MM.1S (cell line): ENCODE measurements at places on chromosomes 5 and 9.
A peak's percentile ranks its signal among the peaks of the same experiment; 100 is the strongest.

DNA sequence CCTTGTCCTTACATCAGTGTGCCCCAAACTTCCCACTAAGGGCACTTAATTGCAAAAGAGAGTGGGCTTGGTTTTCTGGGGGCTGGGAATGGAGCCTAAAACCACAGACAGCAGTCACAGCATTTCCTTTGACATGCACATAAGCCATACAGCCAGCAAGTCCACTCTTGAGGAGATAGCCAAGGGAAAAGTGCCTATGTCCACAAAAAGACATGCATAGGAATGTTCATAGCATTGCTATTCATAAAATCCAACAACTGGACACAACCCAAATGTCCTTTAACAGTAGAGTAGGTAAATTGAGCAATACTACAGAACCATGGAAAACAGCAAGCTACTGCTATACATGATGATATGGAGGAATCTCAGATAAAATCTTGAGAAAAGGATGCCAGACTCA lies 11.7 kb upstream of the FAT2 start:
- no peak overlapping the region for H3K27ac ChIP-seq
- DNase-seq, result no peak
- H3K27me3 ChIP-seq, result no peaks in the 10 kb centered on the region
- no peak overlapping the region for H3K4me3 ChIP-seq
- H3K4me1 ChIP-seq, result no peaks in the 10 kb centered on the region

- peaks cover 26% of the 10 kb centered on the region for H3K27me3 ChIP-seq
- no peaks in the 10 kb centered on the region for H3K36me3 ChIP-seq
- no peaks in the 10 kb centered on the region for H3K4me1 ChIP-seq
- H3K4me3 ChIP-seq, result no peak overlapping the region
These were observed 112.4 kb downstream of the COL23A1 start for GRCh38 chr5:178477802-178478201.

- no peak for DNase-seq
- no peak overlapping the region for H3K4me3 ChIP-seq
- peaks cover 23% of the 10 kb centered on the region for H3K27me3 ChIP-seq
- H3K4me1 ChIP-seq, result peaks cover 2% of the 10 kb centered on the region; the same call in 1 of the 2 replicates
- no peaks in the 10 kb centered on the region for H3K36me3 ChIP-seq
- no peak overlapping the region for H3K27ac ChIP-seq
These were observed 7.7 kb upstream of the EXOC3 start for GRCh38 chr5:435156-435790.

DNA sequence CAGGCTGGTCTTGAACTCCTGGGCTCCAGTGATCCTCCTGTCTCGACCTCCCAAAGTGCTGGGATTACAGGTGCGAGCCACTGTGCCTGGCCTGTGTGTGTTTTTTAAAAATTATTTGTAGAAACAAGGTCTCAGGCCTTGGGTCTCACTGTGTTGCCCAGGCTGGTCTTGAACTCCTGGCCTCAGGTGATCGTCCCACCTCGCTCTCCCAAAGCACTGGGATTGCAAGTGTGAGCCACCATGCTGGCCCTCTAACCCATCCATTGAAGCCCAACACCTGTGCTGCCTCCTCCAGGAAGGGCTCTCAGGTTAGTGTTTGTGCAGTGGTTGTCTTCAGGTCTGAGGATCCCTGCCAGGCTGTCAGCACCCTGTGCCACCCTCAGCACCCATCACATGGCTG lies 56.6 kb downstream of the CXXC5 start:
- no peak for DNase-seq
- no peaks in the 10 kb centered on the region; the same call in 1 of the 2 replicates for H3K27me3 ChIP-seq
- H3K4me1 ChIP-seq, result no peaks in the 10 kb centered on the region
- H3K36me3 ChIP-seq, result no peaks in the 10 kb centered on the region
- no peak overlapping the region for H3K4me3 ChIP-seq
- H3K27ac ChIP-seq, result no peak overlapping the region

DNA sequence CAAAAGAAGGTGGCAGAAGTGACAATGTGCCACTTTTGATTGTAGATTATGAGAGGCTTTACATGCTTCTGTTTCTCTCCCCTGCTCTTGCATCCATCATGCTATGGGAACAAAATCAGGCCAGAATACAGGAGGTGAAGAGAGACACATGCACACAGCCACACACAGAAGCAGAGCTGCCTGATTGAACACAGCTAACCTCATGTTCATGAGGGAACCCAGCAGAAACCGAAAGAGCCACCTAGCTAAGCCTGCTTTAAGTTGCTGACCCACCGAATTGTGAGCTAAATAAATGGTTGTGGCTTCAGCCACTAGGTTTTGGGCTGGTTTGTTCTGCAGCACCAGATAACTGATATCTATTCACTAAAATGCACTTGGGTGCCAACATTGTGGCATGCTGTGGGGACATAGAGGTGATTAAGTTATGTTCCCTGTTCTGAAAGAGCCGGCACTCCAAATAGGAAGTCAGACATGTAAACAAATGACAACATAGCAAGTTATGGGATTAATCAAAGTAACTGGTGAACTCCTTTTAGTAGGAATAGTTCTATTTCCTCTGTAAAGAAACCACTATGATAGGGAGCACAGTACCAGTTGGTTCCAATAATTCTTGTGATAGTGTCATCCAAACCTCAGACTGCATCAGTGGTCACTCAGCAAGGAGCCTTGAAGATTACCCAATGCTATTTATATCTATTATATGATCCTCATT lies 93.6 kb upstream of the TNC start:
- H3K36me3 ChIP-seq, result no peaks in the 10 kb centered on the region
- H3K27ac ChIP-seq, result peak overlapping the region; percentile 90
- DNase-seq, result peak; percentile 91
- H3K4me1 ChIP-seq, result peaks cover 72% of the 10 kb centered on the region
- no peaks in the 10 kb centered on the region for H3K27me3 ChIP-seq

GRCh38 chr9:99400184-99400731 lies 178.2 kb downstream of the SEC61B start:
- no peaks in the 10 kb centered on the region for H3K36me3 ChIP-seq
- no peaks in the 10 kb centered on the region for H3K4me1 ChIP-seq
- no peak overlapping the region for H3K4me3 ChIP-seq
- no peak for DNase-seq
- no peaks in the 10 kb centered on the region for H3K27me3 ChIP-seq

GRCh38 chr9:130635306-130635705 lies 29.1 kb upstream of the PRDM12 start:
- no peaks in the 10 kb centered on the region for H3K27me3 ChIP-seq
- no peaks in the 10 kb centered on the region for H3K4me1 ChIP-seq
- H3K4me3 ChIP-seq, result no peak overlapping the region
- no peak overlapping the region for H3K27ac ChIP-seq

GRCh38 chr5:141121985-141122384 lies 367 bp downstream of the PCDHB4 start:
- no peak for DNase-seq
- H3K4me3 ChIP-seq, result no peak overlapping the region
- no peaks in the 10 kb centered on the region for H3K4me1 ChIP-seq
- H3K27ac ChIP-seq, result no peak overlapping the region
- H3K36me3 ChIP-seq, result no peaks in the 10 kb centered on the region

- H3K36me3 ChIP-seq, result no peaks in the 10 kb centered on the region
- H3K27me3 ChIP-seq, result no peaks in the 10 kb centered on the region
- no peak for DNase-seq
These were observed 268.1 kb downstream of the NSG2 start for GRCh38 chr5:174313615-174314014.

DNA sequence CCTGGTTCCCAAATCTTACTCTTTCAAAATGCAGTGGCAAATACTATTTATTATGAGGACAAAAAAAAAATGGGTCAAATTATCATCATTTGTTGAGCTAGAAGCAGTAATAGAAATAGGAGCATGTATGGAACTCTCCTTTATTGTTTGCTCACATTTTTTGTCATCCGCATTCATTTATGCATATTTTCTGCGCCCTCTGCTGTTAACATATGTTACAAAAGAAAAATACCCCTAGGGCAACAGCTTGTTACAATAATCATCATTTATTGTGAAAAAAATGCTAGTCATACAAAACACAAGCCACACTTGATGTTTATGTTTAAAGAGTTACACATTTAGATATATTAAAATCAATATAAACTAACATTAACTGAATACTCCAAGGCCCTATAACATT lies 328.2 kb downstream of the TUSC1 start:
- H3K4me1 ChIP-seq, result no peaks in the 10 kb centered on the region
- no peaks in the 10 kb centered on the region for H3K27me3 ChIP-seq
- no peak overlapping the region for H3K4me3 ChIP-seq
- no peak overlapping the region for H3K27ac ChIP-seq

- no peaks in the 10 kb centered on the region for H3K27me3 ChIP-seq
- H3K4me3 ChIP-seq, result no peak overlapping the region
- no peaks in the 10 kb centered on the region for H3K4me1 ChIP-seq
- no peak for DNase-seq
These were observed 1158.0 kb downstream of the MAT2B start for GRCh38 chr5:164663198-164663989.

DNA sequence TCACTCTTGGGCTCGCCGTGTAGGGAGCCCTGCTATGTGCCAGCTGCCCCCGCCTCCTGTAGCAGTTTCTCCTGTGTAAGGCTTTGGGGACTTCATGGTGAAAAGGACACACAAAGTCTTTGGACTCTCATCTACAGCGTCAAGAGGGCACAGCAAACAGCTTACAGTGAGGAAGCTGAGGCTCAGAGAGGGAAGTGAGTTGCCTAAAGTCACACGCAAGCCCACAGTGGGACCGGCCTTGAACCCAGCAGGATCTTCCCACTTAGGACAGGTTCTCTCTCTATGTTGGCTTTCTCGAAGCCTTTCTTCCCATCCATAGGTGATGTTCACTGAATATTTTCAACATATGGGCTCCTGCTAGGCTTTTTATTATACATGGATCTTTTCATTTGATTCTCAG lies 9.8 kb upstream of the PRRX2 start:
- peaks cover 91% of the 10 kb centered on the region for H3K27me3 ChIP-seq
- H3K4me1 ChIP-seq, result 0 out of 2 replicates have a peak, but pooled peaks cover 6% of the 10 kb centered on the region
- no peak overlapping the region for H3K27ac ChIP-seq
- DNase-seq, result no peak
